Left ventricle myocardium inferior (tissue), 1 donor: ENCODE measurements at places on chromosomes 1 and 21. TPM values are rescaled to one million over a fixed set of nuclear protein-coding genes. Genes with fewer than 3 reads are reported as not detected.

GRCh38 chr21:33434770-33435360 is 31.7 kb downstream of the IFNGR2 start:
- no peak for DNase-seq

DNA sequence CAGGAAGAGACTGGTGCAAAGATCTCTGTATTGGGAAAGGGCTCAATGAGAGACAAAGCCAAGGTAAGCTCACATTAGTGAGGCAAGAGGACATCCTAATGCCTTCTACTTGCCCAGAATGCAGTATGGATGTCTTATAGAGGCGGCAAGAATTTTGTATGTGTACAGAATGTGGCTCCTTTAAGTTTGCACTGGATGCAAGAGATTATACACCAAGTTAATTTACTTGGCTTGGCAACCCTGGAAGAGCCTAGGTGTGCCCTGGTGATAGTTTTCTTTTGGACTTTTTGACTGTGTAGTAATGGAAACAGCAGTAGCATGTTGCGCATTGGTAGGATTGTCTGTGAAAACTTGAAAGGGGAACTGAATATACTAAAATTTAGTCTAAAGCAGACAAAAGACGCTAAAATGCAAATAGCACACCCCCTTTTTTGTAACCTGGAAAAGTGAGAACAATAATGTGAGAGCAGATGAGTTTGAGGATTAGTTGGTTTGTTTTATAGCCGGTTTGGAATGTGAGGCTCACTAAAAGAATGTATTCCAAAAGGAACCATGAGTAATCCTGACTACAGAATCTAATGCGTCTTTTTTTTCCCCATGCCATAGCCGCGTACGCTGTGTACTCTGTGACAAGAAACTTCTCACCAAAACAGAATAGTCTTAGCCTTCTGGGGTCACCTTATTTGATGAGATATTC is 18.1 kb downstream of the KHDRBS1 start:
- no peak for DNase-seq

DNA sequence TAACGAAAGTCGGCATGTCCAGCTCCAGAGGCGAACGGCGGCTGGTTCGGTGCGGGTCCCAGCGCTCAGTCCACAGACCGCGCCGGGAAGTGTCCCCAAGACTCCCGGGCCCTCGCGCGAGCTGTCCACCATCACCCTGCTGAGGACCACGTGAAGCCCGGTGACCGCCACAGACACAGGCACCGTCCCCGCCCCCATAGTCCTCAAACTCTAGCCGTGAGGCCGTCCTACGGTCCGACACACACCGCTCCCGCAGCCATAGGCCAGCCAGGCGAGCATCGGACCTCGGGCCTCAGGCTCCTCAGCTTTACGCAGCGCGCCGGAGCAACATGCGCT is 535 bp downstream of the SETD4 start:
- DNase-seq = peak; percentile 36

The RHD gene
- total RNA-seq = not detected

The RPE65 gene
- not detected for total RNA-seq
